Activated T-helper 17 cell treated with anti-CD3 and anti-CD28 coated beads, Interleukin-2, amount 50 U/mL, for 72 hours (primary cell): ENCODE measurements at places on chromosomes 5 and 9. TPM values are rescaled to one million over a fixed set of nuclear protein-coding genes. Genes with fewer than 3 reads are reported as not detected.

Gene STPG3
- not detected for total RNA-seq

Gene LRRC8A
- 19.3 TPM for total RNA-seq

Gene SMIM3
- 17.7 TPM for total RNA-seq

Gene TMEM171
- not detected for total RNA-seq

Gene ARL14EPL
- not detected for total RNA-seq

Gene ZNG1E
- 49.0 TPM for total RNA-seq

Gene MLANA
- not detected for total RNA-seq

Gene CDC20B
- not detected for total RNA-seq

Gene SPATA9
- not detected for total RNA-seq

Gene CPLANE1
- 5.8 TPM for total RNA-seq

Gene PAIP1
- 43.6 TPM for total RNA-seq

Gene NUTM2G
- not detected for total RNA-seq

Gene ST6GALNAC4
- 19.8 TPM for total RNA-seq

Gene PLK2
- 4.9 TPM for total RNA-seq

Gene ANKS6
- 10.0 TPM for total RNA-seq

Gene FAF2
- 41.3 TPM for total RNA-seq

Gene BARHL1
- total RNA-seq, result not detected

Gene RALGPS1
- 2.3 TPM for total RNA-seq

Gene PCDHGA6
- total RNA-seq, result 0.40 TPM

Gene FSTL4
- total RNA-seq, result 0.24 TPM

Gene CMYA5
- 0.19 TPM for total RNA-seq

Gene SRD5A1
- 10.0 TPM for total RNA-seq

Gene KIF4B
- total RNA-seq, result 0.32 TPM

Gene ENTREP1
- total RNA-seq, result not detected

Gene CNTFR
- total RNA-seq, result not detected

Gene BHMT2
- not detected for total RNA-seq

Gene LTC4S
- total RNA-seq, result 1.4 TPM

Gene IL5
- total RNA-seq, result not detected

Gene EFNA5
- not detected for total RNA-seq

Gene GNPDA1
- total RNA-seq, result 51.1 TPM

Gene PCDHB3
- not detected for total RNA-seq

Gene LCN15
- total RNA-seq, result not detected

Gene GOLPH3
- 51.7 TPM for total RNA-seq

Gene PCSK1
- total RNA-seq, result not detected

Gene HRH2
- 4.0 TPM for total RNA-seq

Gene BICD2
- 14.2 TPM for total RNA-seq

Gene ZNF483
- 7.3 TPM for total RNA-seq

Gene SOWAHA
- total RNA-seq, result not detected

Gene MEF2C
- not detected for total RNA-seq

Gene UBAC1
- 37.8 TPM for total RNA-seq

Gene PCDH1
- total RNA-seq, result not detected

Gene FUT7
- 27.9 TPM for total RNA-seq

Gene ITGA2
- total RNA-seq, result 8.6 TPM

Gene CXCL14
- not detected for total RNA-seq

Gene OR1J2
- total RNA-seq, result not detected

Gene F2R
- 9.4 TPM for total RNA-seq

Gene EDIL3
- total RNA-seq, result not detected

Gene TMED7
- total RNA-seq, result 26.9 TPM

Gene FBN2
- total RNA-seq, result not detected

Gene XPA
- total RNA-seq, result 16.6 TPM

Gene FAM200C
- total RNA-seq, result 3.5 TPM

Gene LSM11
- total RNA-seq, result 8.4 TPM

Gene ARHGEF28
- total RNA-seq, result 0.16 TPM

Gene QSOX2
- 25.9 TPM for total RNA-seq
